A549 treated with CpdA at 1 μM for 4 hours (cell line): ENCODE measurements at places on chromosomes 5 and 9. TPM values are rescaled to one million over a fixed set of nuclear protein-coding genes. Genes with fewer than 3 reads are reported as not detected.

PCDHAC2 gene
- 2.3 to 4.8 TPM (median 2.6 TPM) in 5 replicates for total RNA-seq

LRRC19 gene
- not detected in 5 replicates for total RNA-seq

SNCB gene
- 1.0 to 1.4 TPM (median 1.2 TPM) in 5 replicates for total RNA-seq

SPARC gene
- 15.0 to 28.3 TPM (median 21.6 TPM) in 5 replicates for total RNA-seq

RANBP17 gene
- total RNA-seq = 1.9 to 3.1 TPM (median 2.3 TPM) in 5 replicates

ALAD gene
- 13.7 to 17.1 TPM (median 16.4 TPM) in 5 replicates for total RNA-seq

LRRC26 gene
- 0.48 to 2.1 TPM (median 1.3 TPM) in 5 replicates for total RNA-seq

DOCK8 gene
- total RNA-seq = 0.27 to 0.52 TPM (median 0.36 TPM) in 5 replicates

SLC45A2 gene
- total RNA-seq = 0.07 to 0.16 TPM in 2 of 5 replicates, not detected in the others

BAAT gene
- total RNA-seq = 0.47 to 0.79 TPM (median 0.58 TPM) in 5 replicates

SLC30A5 gene
- total RNA-seq = 35.2 to 42.1 TPM (median 36.2 TPM) in 5 replicates

GFPT2 gene
- total RNA-seq = 44.2 to 56.0 TPM (median 51.8 TPM) in 5 replicates

SLC2A6 gene
- 16.2 to 24.6 TPM (median 21.2 TPM) in 5 replicates for total RNA-seq

IRGM gene
- 0.13 to 0.40 TPM in 2 of 5 replicates, not detected in the others for total RNA-seq

PCBD2 gene
- total RNA-seq = 9.0 to 11.8 TPM (median 10.2 TPM) in 5 replicates

HK3 gene
- 0.08 to 0.11 TPM in 2 of 5 replicates, not detected in the others for total RNA-seq

C9orf43 gene
- 0.45 to 0.86 TPM (median 0.60 TPM) in 5 replicates for total RNA-seq

ENTR1 gene
- 65.8 to 76.1 TPM (median 74.2 TPM) in 5 replicates for total RNA-seq

PCDHA12 gene
- total RNA-seq = 2.5 to 2.9 TPM (median 2.5 TPM) in 5 replicates

RPS14 gene
- 2,817 to 3,200 TPM (median 3,076 TPM) in 5 replicates for total RNA-seq

HINT1 gene
- 454 to 533 TPM (median 496 TPM) in 5 replicates for total RNA-seq

NUP155 gene
- 15.7 to 20.7 TPM (median 19.5 TPM) in 5 replicates for total RNA-seq

DDX4 gene
- 0.02 TPM in 1 of 5 replicates, not detected in the others for total RNA-seq

FGF1 gene
- total RNA-seq = 0.13 to 1.3 TPM (median 0.32 TPM) in 5 replicates

RNF208 gene
- 1.1 to 2.4 TPM (median 1.9 TPM) in 5 replicates for total RNA-seq

SNAPC4 gene
- 11.8 to 14.6 TPM (median 13.2 TPM) in 5 replicates for total RNA-seq

HRH2 gene
- 0.65 to 0.80 TPM (median 0.66 TPM) in 5 replicates for total RNA-seq

SWI5 gene
- total RNA-seq = 45.4 to 49.3 TPM (median 48.8 TPM) in 5 replicates

DMRT3 gene
- total RNA-seq = not detected in 5 replicates

GPR151 gene
- total RNA-seq = not detected in 5 replicates

MYOZ3 gene
- total RNA-seq = 0.05 to 0.09 TPM (median 0.06 TPM) in 4 of 5 replicates, not detected in the other

SURF1 gene
- total RNA-seq = 30.5 to 49.9 TPM (median 44.1 TPM) in 5 replicates

PRPF4 gene
- total RNA-seq = 59.0 to 62.8 TPM (median 60.4 TPM) in 5 replicates

BASP1 gene
- total RNA-seq = 274 to 384 TPM (median 325 TPM) in 5 replicates

ECSCR gene
- not detected in 5 replicates for total RNA-seq

LCN10 gene
- not detected in 5 replicates for total RNA-seq

ATOSB gene
- total RNA-seq = 6.5 to 10.7 TPM (median 9.3 TPM) in 5 replicates

AHRR gene
- 2.9 to 3.5 TPM (median 3.3 TPM) in 5 replicates for total RNA-seq

TOR1A gene
- 58.4 to 64.6 TPM (median 64.3 TPM) in 5 replicates for total RNA-seq

ANXA2R gene
- 1.9 to 2.4 TPM (median 2.2 TPM) in 5 replicates for total RNA-seq

EQTN gene
- total RNA-seq = not detected in 5 replicates

HAVCR1 gene
- total RNA-seq = 26.6 to 46.6 TPM (median 37.2 TPM) in 5 replicates

QRFP gene
- total RNA-seq = not detected in 5 replicates

SPATA31D4 gene
- total RNA-seq = not detected in 5 replicates

FAM81B gene
- not detected in 5 replicates for total RNA-seq
